Fibroblast of skin of left biceps (primary cell): ENCODE measurements at places on chromosomes 7 and 10.

GRCh38 chr7:41303709-41304108 lies 399.2 kb downstream of the INHBA start:
- DNase-seq: no peak

DNA sequence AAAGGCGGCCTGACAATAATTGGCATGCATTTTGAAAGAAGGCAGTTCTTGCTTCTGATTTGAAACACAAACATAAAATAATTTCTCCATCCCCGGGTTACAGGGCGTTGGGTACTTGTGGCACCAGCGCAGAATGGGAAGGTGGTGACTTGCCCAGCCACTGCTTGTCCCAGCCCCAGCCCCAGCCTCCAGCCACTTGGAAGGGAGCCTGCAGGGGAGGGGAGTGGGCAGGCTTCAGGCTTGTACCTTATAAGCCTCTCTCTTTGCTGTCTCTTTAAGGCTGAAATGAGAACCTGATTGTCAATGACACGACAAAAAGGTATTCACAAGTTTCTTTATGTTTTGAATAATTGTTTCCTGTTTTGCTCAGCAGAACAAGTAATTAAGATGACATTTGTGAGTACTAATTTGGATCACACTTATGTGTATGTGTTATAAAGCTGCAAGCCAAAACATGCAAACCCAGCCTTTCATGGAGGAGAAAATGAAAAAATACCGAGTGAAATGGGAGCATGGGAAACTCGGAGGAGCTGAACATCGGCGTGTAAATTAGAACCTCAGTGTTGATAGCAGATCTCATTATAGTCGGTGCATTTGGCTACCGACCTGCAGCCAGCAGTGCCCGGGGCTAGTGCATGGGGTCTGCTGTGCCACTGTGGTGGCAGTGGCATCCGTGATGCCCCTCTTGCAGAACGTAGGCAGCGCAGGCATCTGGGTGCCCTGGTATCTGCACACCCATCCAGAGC lies 129.9 kb downstream of the EBF3 start:
- DNase-seq: no peak

GRCh38 chr10:122021379-122021778 lies 32.4 kb downstream of the TACC2 start:
- peak; percentile 52 for DNase-seq

DNA sequence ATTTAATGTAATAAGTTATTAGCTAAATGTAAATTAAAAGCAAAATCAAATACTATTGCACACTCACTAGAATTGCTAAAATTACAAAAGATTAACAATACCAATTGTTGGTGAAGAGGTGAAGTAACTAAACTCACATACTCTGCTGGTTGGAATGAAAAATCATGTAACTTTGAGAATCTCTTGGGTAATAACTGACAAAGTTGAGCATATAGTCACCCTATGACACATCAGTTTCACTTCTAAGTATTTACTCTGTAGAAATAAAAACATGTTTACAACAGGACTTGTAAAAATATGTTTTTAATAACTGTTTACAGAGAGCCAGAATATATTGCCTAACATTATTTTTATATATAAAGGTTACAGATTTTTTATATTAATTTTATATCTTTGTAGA lies 33.6 kb downstream of the CNTNAP2 start:
- DNase-seq: no peak

GRCh38 chr10:109676703-109677102 lies 246.6 kb downstream of the XPNPEP1 start:
- no peak for DNase-seq

DNA sequence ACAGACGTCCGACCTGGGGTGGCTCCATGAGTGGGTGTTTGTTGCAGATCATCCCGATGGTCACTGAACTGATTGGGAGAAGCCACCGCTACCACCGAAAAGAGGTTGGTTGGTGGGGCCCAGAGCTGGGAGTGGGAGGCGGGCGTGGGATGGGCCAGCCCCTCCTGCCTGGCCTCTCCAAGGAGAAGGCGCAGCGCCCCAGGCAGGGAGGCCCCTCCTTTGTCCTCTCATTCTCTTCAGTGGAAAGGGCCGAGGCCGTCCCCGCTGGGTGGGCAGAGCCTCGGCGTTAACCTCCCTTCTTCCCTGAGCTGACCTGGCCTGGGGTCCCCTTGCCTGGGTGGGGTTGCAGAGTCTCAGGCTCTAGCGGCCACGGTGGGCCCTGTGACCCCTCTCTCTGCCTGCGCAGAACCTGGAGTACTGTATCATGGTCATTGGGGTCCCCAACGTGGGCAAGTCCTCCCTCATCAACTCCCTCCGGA lies 5.2 kb downstream of the MTG1 start:
- DNase-seq: no peak

- DNase-seq: no peak
These were observed 998.3 kb downstream of the GATA3 start for GRCh38 chr10:9052767-9053166.
